Ascending aorta (tissue), 2 donors: ENCODE measurements at places on chromosomes 2 and 18.

- H3K27ac ChIP-seq, result no peak overlapping the region
- no peak overlapping the region for H3K4me3 ChIP-seq
- no peaks in the 10 kb centered on the region for H3K36me3 ChIP-seq
These were observed 364.4 kb upstream of the ID2 start for GRCh38 chr2:8317418-8317817.

DNA sequence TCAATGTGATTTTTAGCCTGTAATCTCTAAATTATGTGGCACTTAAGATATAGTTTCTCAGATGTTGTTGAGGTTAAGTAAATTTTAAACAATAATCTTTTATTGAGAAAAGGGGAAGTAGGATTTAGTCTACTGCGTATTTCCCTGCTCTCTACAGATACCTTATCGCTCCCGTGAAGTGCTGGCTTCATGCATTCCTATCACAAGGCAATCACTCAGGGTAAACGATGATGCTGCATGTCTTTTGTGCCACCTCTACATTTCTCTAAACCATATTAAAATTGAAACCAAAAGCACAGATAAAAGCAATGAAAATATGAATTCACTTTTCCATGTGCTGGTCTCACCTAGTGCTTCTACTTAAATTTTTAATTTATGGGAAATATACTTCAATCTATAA lies 14.4 kb upstream of the RPE start:
- DNase-seq, result no peak
- no peak overlapping the region for H3K27ac ChIP-seq
- H3K4me3 ChIP-seq, result no peak overlapping the region
- H3K4me1 ChIP-seq, result no peaks in the 10 kb centered on the region

DNA sequence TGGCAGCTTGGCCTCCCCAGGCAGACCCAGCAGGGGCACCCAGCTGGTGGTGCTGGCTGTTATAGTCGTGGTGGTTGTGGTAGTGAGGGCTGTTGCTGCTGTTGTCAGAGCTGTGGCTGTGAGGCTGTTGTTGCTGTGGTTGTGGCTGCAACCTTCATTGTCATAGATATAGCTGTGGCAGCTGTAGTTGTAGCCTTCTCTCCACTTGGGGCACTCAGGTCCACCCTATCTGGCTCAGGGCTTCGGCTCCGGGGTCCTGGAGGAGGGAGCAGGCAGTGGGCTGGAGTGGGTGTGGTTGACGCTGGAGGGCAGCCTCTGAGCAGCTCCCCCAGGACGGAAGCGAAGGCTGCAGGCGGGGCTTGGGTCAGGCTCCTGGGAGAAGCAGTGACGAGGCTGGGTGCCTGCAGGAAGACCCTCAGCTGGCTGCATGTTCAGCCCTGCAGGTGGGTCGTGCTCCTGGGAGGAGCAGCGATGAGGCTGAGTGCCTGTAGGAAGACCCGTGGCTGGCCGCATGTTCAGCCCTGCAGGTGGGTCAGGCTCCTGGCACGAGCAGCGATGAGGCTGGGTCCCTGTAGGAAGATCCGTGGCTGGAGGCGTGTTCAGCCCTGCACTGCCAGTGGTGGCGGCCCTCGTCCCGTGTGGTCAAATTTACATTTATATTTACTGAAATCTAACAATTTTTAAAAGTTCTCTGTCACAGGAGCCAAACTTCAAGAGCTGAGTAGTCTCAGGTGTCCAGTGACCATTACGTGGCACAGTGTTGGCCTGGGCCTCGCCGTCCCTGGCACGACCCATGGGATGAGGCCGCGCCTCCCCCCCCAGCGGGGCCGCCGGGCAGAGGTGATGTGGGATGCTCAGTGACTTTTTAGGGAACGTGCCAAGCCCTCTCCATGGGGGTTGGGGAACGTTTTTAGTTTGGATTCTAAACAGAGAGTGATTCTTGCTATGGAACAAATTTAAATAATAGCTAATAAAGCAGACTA lies 79.2 kb upstream of the PXDN start:
- peak; percentile 82 for DNase-seq
- H3K27me3 ChIP-seq, result no peaks in the 10 kb centered on the region
- H3K36me3 ChIP-seq, result no peaks in the 10 kb centered on the region
- peak overlapping the region; percentile 65 for H3K4me3 ChIP-seq
- H3K4me1 ChIP-seq, result peaks cover 8% of the 10 kb centered on the region

DNA sequence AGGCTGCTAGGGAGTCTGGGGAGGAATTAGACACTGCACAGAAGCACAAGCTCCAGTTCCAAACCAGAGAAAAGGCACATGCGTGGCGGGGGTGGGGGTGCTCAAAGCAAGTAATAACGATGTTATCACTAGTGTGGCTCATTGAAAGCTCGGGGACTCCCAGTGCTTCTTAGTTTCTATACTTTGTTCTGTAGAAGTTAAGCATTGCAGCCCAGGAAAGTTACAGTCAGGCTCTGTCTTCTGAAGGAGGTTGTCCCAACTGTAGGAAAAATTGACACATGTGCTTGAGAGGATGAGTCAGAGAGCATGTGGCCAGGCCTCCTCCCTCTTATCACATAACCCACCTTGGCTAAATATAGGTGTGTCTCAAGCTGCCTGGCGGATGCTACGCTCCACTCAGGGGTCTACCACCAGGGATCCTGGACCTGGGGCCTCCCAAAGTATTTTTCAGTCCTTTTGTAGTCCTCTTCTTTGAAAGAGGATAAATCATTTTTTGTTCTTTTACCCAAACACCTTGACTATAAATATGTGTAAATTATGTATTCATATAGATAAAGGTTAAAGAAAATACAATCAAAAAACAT lies 3.8 kb downstream of the GALNT5 start:
- peak overlapping the region; percentile 41 for H3K27ac ChIP-seq
- H3K36me3 ChIP-seq, result no peaks in the 10 kb centered on the region
- no peaks in the 10 kb centered on the region for H3K27me3 ChIP-seq

GRCh38 chr2:96107708-96108065 lies 8.7 kb downstream of the ADRA2B start:
- H3K27ac ChIP-seq, result no peak overlapping the region
- DNase-seq, result no peak
- H3K4me3 ChIP-seq, result no peak overlapping the region
- no peaks in the 10 kb centered on the region for H3K27me3 ChIP-seq

DNA sequence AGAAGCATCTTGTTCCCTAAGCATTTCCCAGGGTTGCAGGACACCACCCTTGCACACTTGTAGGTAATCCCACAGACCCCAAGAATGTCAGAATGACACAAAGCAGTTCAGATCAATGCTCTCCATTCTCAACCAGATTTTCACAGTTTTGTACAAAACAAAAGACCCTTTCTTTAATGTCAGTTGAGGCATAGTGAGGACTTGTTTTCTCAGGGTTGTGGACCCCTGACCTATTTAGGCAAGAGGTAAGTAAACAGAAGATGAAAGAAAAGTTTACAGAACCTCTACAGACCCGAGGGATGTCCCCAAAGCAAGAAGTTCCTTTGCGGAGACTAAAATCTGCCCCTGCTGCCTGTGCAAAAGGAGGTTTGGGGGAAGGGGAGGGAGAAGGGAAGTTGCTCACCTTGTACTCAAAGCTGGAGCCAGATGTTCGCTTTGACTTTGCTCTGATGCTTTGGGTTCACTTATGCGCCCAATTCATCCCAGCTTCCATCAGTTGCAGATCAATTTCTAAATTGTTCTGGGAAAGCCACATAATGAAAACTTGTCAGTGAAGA lies 635.4 kb downstream of the EPHA4 start:
- H3K27ac ChIP-seq, result no peak overlapping the region
- no peak overlapping the region for H3K4me3 ChIP-seq
- H3K36me3 ChIP-seq, result no peaks in the 10 kb centered on the region
- no peaks in the 10 kb centered on the region for H3K27me3 ChIP-seq
- no peaks in the 10 kb centered on the region for H3K4me1 ChIP-seq
- DNase-seq, result no peak

DNA sequence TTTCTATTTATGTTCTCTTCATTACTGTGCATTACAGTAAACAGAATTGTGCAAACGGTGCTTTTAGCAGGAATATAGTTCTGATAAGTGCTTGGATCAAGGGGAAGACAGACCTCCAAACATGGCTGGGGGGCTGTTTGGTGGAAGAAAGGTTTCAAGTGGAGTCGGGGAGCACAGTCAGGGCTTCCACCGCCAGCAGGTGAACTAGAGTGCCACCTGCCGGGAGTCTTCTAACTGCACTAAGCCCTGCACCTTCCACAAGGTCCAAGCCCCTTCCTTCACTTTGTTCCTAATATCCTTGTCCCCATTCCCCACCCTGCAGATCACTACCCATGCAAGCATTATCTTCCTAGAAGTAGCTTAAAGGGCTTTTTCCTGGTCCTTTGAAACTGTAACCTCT lies 11.1 kb downstream of the ONECUT2 start:
- no peak overlapping the region for H3K4me3 ChIP-seq
- no peaks in the 10 kb centered on the region for H3K36me3 ChIP-seq
- H3K27me3 ChIP-seq, result peaks cover 6% of the 10 kb centered on the region
- DNase-seq, result no peak
